Stimulated activated CD4-positive, alpha-beta T cell treated with anti-CD3 and anti-CD28 coated beads, TNF-alpha, amount 100 ng/mL, for 24 hours (primary cell): ENCODE measurements at places on chromosomes 7 and 10.

DNA sequence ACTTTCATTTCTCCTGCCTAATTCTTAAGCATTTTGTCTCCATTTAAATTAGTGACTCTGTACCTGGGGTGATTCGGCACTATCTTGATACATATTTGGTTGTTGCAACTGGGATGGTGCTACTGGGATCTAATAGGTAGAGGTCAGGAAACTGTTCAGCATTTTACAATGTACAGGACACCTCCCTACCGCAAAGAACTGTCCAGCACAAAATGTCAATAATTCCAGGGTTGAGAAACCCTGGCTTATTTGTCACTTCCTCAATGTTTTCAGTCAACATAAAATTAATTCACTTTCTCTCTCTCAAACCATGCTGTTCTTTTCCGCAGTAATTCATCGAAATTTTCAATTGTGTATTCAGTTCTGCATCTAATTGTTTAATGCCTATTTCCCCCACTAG, 151.4 kb upstream of the CALCR start:
- DNase-seq: no peak

DNA sequence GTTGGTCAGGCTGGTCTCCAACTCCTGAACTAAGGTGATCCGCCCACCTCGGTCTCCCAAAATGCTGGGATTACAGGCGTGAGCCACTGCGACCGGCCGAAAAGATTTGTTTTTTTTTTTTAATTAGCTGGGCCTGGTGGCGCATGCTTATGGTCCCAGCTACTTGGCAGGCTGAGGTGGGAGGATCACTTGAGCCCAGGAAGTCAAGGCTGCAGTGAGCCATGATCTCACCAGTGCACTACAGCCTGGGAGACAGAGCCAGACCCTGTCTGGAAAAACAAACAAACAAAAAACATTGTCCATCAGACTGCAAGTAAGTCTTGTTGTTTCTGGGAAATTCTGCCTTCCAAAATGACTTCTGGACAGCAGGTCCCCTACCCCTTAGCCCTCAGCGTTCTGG, 16.3 kb upstream of the ZNF212 start:
- no peak for DNase-seq

DNA sequence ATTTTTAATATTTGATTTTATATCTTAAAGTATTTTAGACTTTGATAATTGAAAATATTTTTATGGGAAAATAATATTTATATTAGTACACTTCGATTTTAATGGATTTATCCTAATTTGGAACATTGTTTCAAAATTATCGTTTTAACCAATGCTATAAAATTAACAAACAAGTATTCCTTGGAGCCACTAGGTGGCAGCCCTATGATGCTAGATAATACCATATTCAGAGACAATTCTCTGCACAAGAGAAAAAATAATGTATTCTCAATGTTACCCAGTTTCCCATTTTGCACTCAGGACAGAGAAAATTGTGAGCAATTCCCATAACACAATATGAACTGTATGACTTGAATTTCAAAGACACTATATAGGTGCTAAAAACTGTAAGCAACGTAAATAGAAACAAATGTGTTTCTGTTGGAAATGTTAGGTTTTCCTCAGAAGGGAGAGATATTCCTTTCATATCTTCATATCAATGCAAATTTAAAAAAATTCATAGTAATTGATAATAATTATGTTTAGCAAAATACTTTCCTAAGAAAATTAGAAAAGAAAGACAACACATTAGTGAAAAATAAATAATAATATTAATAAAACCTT, 237.8 kb downstream of the SEMA3E start:
- DNase-seq: no peak

DNA sequence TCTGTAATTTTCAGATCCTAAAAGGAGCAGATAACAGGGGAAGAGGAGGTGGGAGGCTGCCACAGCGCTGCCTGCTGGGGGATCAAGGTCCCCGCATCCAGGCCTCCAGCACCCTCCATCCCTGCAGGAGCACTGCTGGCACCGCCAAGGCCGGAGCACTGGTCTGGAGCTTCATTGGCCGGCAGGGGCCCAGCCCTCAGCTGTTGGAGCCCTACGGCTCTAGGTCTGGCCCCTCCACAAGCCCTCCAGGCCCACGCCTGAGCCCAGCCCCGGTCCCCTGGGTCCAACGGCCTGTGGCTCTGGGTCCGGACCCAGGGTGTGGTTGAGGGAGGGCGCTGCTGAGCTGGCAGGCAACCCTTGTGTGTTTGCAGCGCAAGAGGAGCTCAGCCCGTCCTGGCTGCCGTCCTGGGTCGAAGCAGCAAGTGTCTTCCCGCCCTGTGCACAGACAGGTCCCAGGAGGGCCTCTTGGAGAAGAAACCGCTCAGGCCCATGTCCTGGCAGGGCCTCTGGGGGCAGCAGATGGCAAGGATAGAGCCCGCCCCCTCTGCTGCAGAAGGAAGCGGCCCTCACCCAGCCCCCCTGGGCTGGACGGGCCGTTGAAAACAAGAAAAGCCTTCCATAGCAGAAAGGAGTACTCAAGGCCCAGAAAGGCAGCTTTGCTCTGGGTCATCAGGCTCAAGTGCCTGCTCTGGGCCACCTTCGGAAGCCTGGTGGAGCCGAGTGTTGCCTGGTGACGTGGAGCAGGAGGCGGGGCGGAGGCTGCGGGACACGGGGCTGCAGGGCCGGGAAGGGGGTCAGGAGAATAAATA, 54.3 kb upstream of the TNRC18 start:
- DNase-seq: no peak

GRCh38 chr7:14630048-14630447, 272.5 kb downstream of the DGKB start:
- no peak for DNase-seq

DNA sequence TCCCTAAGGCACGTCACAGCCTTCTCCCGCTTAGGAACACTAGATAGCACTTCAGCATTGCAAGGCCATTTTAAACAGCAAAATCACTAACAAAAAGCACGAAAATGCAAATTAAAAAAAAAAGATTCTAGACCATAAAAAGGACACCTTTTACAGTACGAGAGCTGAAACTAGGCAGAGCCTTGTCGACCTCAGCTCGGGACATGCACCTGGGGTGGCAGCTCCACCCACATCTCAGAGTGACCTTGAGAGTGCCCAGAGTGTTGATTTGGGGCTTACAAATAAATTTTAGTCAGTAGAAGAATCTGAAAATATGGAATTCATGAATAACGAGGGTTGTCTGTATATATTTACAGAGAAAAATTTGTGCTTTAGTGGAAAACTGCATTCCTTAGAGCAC, 1.1 kb downstream of the MRPS24 start:
- no peak for DNase-seq

DNA sequence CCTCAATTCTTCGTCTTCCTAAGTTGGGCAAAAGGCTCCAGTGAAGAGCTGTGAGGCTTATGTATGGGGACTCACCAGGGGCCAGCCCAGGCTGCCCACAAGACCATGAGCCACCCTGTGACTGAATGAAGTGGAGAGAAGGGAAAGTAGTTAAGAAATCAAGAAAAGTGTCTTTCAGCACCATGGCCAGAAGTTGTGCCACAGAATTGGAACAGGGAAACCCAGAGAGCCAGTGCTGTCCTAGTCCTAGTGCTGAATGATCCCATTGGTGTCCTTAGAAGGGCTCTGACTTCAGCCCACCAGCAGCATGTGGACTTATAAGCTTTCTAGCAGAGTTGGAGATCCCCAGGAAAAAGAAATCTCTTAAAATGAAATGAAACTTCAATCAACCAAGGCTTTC, 37.0 kb upstream of the CCSER2 start:
- DNase-seq: no peak

DNA sequence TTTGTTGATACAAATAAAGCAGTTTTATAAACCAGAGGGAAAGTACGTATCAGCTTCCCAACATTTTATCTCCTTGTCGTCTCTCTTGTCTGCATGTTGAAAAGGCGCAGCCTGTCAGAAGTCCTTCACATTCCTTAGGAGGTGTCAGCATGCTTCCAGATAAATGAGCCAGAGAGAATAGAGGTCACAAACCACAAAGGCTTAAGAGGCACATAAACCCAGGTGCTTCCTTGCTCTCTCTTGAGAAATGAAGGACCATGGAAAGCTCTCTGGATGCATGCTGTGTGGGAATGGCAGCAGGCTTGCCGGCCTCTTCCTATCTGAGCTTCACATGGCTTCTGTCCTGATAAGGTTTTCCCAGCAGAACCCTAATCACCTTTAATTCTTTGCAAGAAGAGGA, 448.5 kb downstream of the XPNPEP1 start:
- no peak for DNase-seq

- no peak for DNase-seq
Measured at GRCh38 chr7:80134115-80134535, 506 bp upstream of the GNAI1 start.

GRCh38 chr10:73639286-73639685, 2.0 kb downstream of the MYOZ1 start:
- DNase-seq: no peak

- no peak for DNase-seq
Measured at GRCh38 chr10:3220853-3221252, 48.3 kb upstream of the PITRM1 start.

DNA sequence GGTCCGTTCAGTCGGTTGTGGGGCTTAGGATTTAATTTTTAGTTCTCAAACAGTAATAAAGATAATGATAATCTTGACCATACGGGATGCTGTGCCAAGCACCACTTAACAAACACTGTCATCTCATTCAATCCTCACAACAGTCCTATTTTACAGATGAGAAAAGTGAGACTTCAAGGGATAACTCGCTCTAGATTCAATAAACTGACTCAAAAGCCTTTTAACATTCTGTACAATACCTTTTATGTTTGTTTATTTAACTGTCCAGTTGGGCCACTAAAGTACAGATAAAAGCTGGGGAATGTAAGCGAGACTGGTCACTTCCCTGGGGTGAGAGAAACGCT, 437 bp upstream of the CFAP69 start:
- DNase-seq: no peak

DNA sequence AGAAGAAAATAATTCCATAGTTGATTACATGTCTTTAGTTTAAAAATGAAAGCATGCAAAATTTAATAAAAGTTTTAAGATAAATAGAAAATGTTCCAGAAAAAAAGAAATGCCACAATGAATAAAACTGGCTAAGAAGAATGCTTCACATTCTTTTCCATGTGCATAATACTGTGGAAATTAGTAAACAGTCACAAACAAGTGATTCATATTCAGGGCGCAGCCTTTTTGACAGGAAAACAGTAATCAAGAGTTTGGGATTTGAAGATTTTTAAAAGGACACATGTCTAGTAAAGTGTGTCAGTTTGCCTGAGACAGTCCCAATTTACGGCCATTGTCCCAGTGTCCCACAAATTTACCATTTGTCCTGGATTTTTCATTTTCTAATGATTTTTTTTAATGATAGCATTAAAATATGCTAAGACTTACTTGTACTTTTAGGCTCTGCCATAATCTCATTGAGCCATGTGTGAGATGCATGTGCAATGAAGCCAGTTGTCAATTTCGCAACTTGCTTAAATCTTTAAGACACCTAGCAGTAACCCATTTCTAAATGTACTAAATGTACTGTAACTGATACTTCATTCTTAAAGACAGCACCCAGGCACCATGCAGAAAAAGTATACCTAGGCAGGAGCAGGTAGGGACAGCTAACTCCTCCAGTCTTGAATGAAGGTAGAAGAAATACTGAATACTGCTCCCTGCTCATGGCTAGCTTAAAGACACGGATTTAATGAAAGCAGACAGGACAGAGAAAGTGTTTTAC, 46.9 kb downstream of the ZNF438 start:
- no peak for DNase-seq

DNA sequence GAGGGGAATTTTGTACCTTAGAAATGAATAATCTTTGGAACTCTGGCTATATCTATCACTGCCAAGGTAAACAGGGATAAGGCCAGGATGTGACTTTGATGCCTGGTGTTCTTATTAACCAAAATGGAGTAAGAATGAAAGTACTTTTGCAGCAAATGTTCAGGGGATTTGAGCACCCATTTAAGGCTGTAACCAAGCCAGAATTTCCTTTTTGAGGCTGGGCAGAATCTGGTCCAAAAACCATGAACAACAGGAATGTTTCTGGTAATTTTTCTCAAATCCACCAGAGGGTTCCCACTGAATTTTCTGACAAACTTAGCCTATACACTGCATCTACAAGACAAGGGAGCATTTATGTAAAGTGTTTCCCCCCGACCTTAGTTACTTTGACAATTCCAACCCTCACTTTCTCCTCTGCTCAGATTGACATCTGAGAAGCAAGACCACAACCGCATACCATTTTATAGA, 120.6 kb downstream of the BAMBI start:
- DNase-seq: no peak

DNA sequence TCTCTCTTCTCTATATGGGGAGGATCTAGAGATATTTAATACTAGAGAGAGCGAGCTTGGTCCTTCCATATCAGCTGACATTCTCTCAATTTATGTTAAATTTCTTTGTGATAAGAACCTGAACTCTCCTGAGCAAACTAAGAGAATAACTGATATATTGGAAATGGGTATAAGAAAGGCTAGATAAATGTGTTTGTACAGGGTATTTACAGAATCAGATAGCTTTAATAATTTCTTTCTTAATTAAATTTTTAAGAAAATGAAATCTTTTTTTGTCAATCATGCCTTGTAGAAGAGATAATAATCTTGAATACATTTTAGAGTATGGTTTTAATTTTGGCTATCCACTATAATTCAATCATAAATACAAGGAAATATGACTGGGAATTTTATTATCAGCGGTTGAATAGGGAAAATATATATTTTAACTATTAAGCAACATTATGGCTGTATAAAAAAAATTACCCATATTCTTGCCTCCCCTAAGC, 58.7 kb downstream of the ANKIB1 start:
- no peak for DNase-seq

DNA sequence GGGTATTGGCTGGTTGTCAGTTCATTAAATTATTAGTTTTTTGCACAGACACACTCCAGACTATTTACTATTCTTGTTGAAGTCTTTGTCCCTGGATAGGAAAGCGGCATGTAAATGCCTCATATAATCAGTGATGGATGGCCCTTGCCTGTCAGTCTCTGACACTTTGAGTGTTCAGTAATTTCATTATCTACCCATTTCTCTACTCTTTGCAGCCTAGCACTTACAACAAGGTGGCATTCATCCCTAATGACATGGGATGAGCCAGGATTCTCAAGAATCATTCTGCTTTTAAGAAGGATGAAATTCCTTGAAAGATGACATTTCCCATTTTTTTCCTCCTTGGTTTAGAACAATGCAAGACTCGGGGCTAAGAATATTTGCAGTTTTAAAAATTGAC, 155.7 kb downstream of the SORCS3 start:
- no peak for DNase-seq

DNA sequence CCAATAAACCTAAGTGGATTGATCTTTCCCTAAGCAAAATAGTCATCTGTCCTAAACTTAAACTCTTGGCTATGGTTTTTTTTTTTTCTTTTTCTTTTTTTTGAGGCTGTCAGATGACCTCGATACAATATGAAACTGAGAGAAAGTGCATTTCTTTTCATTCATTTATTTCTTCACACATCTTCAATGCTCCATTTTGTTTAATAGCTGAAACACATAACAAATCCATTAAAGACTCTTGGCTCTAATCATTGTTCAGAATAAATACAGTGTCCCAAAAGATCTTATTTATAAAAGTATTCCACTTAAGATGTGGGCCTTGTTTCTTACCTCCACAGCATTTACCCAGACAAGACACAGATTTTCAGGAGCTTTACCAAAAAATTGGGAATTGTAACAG, 195.5 kb downstream of the TRIL start:
- no peak for DNase-seq

GRCh38 chr7:30971440-30971839, 7.7 kb downstream of the GHRHR start:
- no peak for DNase-seq
